D721Med (cell line): ENCODE measurements at places on chromosomes 7 and 10.

DNA sequence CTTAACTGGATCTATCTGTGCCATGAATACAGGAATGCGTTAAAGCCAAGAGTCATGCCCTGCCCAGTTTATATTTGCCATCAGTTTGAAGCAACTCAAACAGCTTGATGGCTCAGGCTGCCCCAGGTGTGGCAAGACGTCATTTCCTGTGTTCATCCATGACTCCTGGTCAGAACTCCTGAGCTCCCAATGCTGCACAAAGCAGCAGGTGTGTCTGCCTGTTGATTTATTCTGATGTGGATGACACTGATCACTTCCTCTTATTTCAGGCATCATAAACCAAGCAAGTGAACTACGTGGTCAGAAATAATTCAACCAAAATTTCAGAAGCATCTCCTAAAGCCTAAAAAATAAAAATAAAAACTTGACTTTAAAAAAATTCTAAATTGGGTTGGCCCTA is 68.5 kb downstream of the EZH2 start:
- no peak for DNase-seq

- DNase-seq: no peak
These were observed 75.1 kb upstream of the LEP start for GRCh38 chr7:128165927-128166420.

DNA sequence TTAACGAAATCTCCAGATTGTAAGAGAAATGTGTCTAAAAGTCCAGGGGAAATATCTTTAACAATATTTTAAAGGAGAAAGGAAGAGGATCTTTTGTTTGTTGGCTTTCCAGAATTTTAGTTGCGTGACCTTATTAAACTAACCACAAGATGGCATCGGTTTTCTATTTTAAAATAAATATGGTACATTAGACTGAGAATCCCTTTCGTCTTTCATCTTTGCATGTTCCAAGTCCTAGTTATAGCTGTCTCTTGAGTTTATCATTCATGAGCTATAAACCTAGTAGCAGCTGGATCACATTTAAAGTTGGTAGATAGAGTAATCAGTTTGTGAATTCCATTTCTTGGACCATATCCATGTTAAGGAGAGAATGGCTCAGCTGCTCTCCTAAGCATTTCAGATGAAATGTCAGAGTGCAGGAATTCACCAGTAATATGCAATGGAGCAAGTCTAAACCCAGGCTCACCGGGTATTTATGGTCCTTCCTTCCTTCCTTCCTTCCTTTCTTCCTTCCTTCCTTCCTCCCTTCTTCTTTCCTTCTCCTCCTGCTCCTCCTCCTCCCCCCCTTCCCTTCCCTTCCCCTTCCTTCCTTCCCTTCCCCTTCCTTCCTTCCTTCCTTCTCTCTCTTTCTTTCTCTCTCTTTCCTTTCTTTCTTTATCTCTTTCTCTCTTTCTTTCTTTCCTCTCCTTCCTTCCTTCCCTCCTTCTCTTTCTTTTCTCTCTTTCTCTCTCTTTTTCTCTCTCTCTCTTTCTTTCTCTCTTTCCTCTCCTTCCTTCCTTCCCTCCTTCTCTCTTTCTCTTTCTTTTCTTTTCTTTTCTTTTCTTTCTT is 57.8 kb upstream of the RAB18 start:
- DNase-seq: no peak

DNA sequence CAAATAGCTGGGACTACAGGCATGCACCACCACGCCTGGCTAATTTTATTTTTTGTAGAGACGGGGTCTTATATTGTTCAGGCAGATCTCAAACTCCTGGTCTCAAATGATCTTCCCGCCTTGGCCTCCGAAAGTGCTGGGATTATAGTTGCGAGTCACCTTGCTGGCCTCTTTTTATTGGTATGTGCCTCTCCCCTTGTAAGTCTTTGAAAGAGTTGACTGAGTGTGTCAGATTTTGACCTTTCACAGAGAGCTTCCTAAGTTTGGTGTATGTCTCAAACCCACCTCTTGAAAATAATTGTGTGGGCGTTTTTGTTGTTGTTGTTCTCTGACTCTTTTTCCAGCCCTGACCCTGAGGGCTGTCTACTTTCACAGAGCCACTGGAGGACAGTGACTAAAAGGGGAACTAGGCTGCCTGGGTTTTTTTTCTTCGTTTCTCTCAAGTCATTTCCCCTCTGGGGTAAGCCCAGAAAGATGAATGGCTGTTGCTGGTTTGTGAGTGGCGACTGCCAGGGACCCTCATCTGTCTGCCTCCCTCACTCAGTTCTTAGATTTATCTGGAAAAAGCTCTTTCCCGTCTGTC is 262.8 kb downstream of the ZEB1 start:
- DNase-seq: no peak

DNA sequence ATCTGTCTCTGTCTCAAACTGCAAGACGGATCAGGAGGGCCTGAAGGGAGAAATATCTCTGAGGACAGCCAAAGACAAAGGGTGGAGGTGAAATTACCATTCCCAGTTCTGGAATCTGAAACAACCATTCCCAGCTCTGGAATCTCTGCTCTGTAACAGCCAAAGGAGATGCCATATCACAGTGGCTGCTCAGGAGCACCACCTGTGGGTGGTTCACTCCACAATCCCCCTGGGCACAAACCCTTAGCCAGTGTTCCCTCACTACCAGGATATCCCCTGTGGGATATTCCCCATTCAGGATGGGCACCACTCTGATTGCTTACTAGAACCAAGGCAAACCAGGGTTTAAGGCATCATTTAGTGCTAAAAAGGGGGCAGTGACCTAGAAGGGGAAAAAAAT is 199.0 kb downstream of the HTR7 start:
- DNase-seq: no peak

- DNase-seq: no peak
These were observed 80.0 kb upstream of the INSIG1 start for GRCh38 chr7:155217634-155218033.

DNA sequence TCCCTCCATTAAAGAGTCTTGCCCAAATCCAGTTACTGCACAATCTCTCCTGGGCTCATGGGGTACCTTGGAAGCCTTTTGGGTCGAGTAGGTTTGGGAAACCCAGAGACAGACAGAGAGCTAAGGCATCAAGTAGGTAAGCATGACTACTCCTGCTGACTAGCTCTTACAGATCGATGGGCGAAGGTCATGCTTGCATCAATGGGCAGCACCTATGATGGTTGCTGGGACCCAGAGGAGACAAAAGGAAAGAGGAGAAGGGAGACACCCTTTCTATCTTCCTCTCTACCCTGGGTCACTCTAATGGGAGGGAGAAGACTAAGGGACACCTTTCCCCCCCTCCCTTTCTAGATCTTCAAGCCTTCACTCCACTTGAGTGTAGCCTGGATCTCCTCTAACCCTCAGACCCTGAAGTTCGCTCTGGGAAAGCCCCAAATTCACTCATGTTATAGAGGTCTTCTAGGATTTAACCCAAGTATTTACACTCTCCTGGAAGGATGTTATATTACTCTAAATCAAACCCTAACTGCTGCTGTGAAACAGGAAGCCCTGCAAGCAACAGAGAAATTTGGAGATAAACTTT is 31.6 kb upstream of the ZNF746 start:
- DNase-seq: no peak

GRCh38 chr7:95700917-95701316 is 71.4 kb upstream of the DYNC1I1 start:
- no peak for DNase-seq

DNA sequence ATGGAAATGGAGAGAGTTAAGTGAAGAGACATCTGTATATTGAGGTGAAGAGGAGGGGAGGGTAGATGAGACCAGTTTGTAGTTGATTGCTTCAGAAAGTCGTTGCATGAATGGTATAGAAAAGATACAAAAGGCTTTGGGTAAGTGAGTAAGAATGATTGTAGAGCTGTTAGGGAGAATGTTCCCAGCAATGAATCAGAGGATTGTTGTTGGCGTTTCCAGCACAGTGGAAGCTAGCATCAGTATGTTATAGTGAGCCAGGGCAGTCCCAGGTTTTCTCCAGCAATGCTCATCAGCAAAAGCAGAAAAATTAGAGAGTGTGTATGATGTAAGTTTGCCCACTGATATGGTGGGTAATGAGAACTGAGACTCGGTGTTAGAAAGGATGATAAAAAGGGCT is 15.4 kb upstream of the CDK6 start:
- DNase-seq: no peak

DNA sequence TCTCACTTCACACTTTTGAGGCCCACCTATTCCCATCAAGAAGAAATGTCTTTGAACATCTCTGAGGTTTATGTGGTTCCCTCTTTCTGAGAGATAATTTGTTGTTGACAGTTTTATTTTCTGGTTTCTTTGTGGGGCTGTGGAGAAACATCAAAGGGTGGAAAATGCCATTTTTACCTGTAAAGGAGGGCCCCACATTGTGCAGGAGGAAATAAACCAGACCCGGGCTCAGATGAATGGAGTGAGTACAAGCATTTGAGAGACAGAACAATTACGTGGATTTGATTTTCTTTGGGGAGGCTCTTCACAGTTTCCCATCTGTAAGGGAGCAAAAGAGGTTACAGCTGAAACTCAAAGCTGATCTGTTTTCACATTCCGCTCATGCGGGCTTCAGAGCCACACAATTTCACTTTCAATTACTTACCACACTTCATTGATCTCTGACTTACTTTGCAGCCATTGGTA is 29.8 kb downstream of the ITPRIP start:
- DNase-seq: no peak

GRCh38 chr10:79378383-79378646 is 31.0 kb downstream of the PPIF start:
- DNase-seq: no peak

- DNase-seq: no peak
These were observed 188.1 kb upstream of the MYO3A start for GRCh38 chr10:25745976-25746375.

DNA sequence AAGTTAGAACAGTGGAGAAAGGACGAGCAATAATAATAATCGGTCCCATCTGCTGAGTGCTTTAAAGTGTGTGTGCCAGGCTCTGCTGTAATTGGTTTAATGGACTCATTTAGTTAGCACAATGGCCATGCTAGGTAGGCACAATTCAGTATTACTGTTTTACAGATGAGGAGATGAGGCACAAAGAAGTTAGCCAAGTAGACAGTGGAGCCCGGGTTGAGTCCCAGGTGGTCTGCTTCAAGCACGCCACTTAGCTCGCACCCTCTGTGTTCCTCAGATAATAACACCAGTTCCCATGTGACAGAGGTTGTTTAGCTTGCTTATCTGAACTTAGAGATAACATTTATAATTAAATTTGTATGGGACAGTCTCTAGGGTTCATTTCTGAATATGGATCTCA is 101.6 kb upstream of the GJD4 start:
- no peak for DNase-seq

GRCh38 chr10:120172356-120172755 is 279.8 kb downstream of the SEC23IP start:
- no peak for DNase-seq

GRCh38 chr10:71010730-71011129 is 122.4 kb upstream of the PCBD1 start:
- DNase-seq: no peak

GRCh38 chr7:115274-115911 is 77.0 kb upstream of the FAM20C start:
- no peak for DNase-seq

- DNase-seq: no peak
These were observed 1.0 kb upstream of the KNDC1 start for GRCh38 chr10:133158756-133159610.

GRCh38 chr10:104247513-104248146 is 7.1 kb upstream of the GSTO1 start:
- no peak for DNase-seq

DNA sequence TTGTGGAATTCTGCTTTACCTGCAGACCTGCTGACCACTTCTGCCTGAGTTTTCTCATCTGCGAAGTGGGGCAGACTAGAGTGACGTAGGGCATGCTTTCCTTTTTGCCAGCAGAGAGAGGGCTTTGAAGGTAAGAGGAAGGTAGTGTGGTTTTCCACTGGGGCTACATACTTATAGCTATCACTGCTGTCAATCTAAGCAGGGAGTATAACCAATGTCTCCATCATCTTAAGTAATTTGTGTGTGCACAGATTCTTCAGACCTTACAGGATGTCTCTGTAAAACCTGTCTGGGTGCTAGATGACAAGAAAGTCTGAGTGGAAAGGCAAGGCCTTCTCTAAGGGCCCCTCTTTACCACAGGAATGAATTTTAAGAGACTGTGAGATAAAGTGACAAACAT is 106.8 kb downstream of the RBM20 start:
- no peak for DNase-seq

GRCh38 chr7:90532231-90532929 is 62.9 kb downstream of the PTTG1IP2 start:
- DNase-seq: no peak

- DNase-seq: peak; percentile 77
These were observed 22.8 kb downstream of the C10orf105 start for GRCh38 chr10:71696628-71697326.

DNA sequence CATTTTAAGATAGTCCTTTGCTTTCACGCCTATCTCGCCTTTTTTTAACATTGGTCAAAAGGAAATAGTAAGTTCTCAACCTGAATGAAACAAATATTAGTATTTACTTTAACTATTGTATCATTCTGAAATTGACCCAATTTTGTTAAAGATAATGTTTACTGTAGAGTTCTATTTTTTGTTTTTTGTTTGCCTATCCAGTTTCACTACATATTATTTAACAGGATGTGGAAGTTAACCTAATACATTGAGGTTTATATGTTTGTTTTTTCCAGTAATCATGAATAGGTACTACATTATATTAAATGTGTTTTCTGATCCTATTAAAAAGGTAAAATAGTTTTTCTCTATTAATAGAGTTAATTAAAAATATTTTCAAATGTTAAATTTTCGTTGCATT is 26.5 kb downstream of the ACSM6 start:
- DNase-seq: no peak

DNA sequence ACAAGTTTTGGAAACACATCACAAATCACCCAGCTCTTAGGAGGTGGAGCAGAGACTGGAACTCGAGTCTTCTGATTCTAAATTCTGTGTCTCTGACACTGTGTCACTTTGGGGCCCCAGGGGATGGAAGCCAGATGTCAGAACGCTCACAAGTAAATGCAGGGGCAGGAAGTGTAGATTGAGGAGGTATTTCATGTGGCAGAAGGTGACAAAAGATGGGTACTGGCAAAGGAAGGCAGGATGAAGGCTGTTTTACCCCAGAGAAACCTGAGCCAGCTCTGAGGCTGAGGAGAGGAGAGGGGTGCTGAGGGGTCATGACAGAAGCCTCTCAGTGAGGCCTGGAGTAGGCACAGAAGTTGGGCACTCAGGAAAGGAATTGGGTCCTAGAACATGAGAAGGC is 6.0 kb upstream of the PURB start:
- DNase-seq: no peak

DNA sequence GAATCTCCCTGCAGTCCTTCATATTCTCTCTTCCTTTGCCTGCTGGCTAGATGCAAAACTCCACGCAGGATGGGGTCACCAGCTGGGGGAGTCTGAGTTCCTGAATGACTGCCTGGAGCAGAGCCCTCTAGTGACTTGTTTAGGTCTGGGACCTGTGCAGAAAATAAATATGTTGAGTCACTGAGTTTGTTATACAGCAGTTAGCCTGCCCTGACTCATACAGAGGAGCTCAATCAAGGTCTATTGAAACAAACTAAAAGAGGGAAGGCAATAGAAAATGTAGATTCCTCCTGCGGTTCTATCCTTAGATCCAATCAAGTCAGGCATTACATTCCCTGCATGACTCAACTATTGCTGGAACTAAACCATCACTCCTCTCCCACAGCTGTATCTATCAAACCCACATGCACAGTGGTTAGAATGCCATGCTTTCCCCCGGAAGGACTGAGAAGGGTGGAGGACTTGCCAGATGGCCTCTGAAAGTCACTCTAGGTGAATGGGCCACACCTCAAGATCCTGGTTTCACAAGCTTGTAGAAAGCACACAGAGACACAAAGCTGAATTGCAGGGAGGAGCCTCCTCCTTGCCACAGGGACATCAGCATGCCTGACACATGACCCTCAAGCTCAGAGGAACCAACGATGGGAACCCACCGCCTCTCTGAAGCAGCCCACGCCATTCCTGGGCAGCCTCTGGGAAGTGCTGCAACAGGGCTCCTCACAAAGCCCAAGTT is 73.9 kb downstream of the SH3PXD2A start:
- DNase-seq: no peak
